Activated T-cell treated with anti-CD3 and anti-CD28 coated beads for 48 hours (primary cell): ENCODE measurements at places on chromosomes 3 and 15.

DNA sequence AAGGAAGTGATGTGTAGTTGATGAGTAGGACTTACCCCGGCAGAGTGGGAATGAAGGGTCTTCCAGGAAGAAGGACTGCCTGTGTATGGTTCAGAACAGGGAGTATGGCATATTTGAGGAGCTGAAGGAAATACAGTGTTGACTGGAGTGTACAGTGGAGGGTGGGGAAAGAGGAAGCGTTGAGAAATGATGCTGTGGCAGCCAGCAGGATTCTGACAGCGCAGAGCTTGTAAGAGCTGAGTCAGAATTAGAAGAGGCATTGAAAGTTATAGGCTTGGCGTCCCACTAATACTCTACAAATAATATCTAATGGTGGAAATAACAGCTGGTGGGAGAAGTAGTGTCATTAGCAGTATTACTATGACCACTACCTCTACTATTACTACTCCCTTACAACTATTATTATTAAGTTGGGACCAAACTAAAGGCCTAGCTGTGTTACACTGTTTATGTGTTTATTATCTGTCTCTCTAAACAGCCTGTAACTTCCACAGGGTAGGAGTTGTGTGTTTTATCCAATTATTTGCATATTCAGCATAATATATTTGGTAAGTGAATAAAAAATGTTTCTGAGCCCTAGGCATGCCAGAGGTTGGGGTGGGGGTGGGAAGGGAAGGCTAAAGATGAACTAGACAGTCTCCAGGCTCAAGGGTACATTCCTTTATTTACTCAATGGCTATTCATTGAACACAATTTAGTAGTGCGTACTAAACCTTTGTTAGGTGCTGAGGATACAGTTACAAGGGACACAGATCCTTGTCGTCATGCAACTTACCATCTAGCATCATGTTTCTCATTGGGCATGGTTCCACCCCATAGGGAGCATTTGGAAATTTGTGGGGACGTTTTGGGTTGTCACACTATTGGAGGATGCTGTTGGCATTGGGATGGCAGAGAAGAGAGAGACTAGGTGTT, 428.8 kb upstream of the ONECUT1 start:
- no peak for DNase-seq

DNA sequence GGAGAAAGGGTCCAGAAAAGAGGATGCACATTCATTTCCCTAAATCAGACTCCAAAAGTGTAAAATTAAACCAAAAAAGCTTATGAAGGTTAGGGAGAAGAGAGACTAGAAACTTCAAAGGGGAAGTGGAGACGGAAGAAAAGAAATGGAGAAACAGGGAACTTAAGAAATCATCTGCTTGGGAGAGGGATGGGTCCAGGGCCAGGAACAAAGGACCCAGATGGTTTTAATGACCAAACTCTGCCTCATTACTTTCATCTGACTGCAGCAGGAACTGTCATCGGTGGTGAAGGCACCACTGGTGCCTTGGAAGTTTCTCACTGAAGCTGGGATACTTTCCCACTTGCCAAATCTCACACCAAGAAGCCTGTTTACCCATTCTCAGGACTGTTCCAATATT, 70.5 kb upstream of the SLC4A7 start:
- no peak for DNase-seq

- DNase-seq: no peak
Observed at GRCh38 chr15:81562986-81563385, 189.0 kb upstream of the TMC3 start.

DNA sequence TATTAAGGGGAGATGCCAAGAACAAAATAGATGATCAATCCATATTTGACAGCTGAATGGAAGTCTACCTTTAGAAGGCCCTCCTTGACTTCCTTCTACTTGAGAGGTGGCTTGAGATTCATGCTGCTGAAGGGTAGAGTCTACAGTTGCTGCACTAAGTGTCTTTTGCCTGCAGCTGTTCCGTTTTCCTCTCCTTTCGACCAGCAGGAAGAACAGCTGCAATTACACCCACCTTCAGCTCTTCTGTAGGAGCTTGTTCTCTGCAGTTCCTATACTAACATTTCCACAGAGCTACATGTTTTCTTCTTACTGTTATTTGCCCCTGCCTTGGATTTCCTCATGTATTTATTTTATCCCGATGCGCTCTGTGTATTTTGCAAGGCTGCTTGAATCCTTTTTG, 79.1 kb downstream of the ARRDC4 start:
- DNase-seq: no peak

- DNase-seq: peak; percentile 36
Observed at GRCh38 chr3:130850044-130850797, 43.7 kb upstream of the ATP2C1 start.
